NCI-H1694 treated with DMSO at 0.1 percent for 48 hours (cell line): ENCODE measurements at places on chromosomes 3 and 15.

DNA sequence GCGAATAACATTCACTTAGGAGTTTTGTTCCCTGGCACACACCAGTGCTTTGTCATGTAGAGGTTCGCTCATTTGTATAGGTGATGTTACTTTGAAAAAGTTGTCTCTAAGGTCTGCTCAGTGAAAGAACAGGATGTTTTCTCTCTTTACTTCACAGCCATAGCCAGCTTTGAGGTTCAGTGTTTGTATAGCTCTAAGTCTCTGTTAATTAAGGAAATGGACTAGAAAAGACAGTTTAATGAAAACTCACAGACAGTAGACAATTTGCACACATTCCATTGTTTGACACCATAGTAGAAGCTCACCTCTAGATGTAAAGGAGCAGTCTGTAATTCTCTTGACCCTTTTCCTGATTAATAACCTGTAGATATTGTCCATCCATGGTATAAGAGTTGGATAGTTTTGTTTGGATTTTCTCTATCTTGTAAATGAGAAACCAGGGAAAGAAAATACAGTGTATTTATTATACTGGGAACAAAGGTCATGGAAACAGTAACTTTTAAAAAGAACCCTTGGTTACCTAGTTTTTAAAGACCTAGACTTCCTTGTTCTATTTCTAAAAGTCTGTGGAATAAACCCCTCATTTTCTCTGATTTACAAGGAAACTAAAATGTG lies 50.4 kb downstream of the PDE8A start:
- DNase-seq: no peak

DNA sequence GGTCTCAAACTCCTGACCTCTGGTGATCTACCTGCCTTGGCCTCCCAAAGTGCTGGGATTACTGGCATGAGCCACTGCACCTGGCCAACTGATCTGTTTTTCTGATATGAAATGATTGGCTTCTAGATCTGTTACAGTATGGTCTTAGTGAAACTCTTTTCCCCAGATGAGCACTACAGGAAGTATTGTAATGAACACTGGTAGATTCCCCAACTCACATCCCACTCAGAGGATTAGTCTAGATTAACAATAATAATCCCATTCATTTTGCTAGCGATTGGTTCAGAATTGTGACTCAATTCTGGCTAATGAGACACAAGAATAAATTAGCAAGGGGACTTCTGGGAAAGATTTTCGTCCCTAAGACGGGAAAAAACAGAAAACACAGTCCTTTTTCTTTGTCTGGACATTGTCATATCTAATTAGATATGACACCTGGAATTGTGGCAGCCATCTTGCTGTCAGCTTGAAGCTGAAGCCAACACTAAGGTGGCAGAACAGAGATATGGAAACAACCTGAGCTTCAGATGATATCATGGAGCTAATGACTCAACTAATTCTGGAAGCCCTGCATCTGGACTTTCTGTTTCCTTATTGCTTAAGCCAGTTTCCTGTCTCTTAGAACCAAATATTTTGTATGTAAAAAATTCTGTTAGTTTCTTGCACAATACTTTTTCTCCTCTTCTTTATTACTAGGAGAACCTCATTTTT lies 17.4 kb upstream of the NPTN start:
- DNase-seq: no peak

GRCh38 chr3:16320711-16321110 lies 55.7 kb downstream of the OXNAD1 start:
- DNase-seq: no peak

DNA sequence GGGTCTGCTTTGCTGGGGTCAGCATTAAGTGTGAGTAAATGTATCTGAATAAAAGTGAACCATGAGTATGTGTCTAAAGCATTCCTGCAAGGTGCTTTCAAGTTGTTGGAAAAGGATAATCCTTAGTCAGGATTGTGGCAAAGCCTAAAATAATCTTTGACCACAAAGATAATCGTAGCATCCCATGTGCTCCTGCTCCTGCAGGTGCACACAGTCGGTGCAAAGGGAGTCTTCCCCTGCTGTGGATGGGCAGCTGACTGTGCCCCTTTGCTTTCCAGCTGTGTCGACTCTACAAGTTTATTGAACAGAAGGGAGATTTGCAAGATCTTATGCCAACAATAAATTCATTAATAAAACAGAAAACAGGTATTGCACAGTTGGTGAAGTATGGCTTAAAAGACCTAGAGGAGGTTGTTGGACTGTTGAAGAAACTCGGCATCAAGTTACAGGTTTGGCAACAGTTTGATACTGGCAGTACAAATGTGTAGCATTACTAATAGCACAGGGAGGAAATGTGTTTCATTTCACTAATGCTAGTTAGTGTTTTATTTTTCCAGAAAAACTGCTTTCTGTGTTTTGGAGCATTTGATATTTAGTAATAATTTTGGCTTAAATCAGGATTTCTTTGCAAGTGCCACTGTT lies 22.6 kb downstream of the SRP14 start:
- DNase-seq: no peak

DNA sequence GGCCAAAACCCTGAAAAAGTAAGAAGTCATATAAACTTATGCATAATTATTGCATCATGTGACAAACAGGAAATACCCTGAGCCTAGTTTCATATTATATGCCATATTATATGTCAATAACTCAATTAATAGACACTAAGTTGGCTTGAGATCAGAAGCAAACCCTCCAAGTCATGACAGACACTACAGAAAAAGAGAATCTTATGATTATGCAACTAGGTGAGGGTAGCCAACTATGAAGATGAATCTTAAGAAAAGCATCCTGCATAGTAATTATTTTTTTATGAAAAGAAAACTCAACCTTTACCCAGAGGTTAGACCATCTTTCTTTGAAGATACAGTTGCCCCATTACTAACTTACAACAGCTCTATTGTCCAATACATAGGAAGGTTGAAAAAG lies 192.4 kb upstream of the VEPH1 start:
- DNase-seq: no peak
